Chondrocyte (in vitro differentiated cells): ENCODE measurements at places on chromosomes 11 and 22. TPM values are rescaled to one million over a fixed set of nuclear protein-coding genes. Genes with fewer than 3 reads are reported as not detected.
A peak's percentile ranks its signal among the peaks of the same experiment; 100 is the strongest.

GRCh38 chr22:33083212-33083611 is 25.0 kb upstream of the SYN3 start:
- H3K4me1 ChIP-seq, result no peaks in the 10 kb centered on the region
- peaks cover 2% of the 10 kb centered on the region for H3K27me3 ChIP-seq
- no peaks in the 10 kb centered on the region for H3K36me3 ChIP-seq
- no peak overlapping the region for H3K4me3 ChIP-seq
- H3K27ac ChIP-seq, result no peak overlapping the region

DNA sequence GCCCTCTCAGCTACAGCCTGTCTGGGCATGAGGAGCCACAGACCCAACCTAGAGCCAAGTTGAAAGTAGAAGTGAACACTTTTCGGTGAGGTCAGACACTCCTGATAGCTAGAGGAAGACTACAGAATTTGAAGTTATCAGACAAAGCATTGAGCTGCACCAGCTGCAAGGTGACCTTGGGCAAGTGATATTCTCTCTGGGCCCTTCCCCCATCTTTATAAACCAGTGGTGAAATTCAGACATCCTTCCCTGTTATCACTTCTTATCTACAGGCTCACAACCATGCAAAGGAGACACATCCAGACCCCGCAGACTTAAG is 8.0 kb upstream of the PMM1 start:
- peaks cover 9% of the 10 kb centered on the region for H3K36me3 ChIP-seq
- no peak overlapping the region for H3K4me3 ChIP-seq
- peaks cover 12% of the 10 kb centered on the region for H3K4me1 ChIP-seq
- no peaks in the 10 kb centered on the region for H3K27me3 ChIP-seq
- H3K27ac ChIP-seq, result peak overlapping the region; percentile 86

Gene TMX2
- total RNA-seq, result 58.6 to 77.7 TPM (median 59.5 TPM) in 3 replicates

DNA sequence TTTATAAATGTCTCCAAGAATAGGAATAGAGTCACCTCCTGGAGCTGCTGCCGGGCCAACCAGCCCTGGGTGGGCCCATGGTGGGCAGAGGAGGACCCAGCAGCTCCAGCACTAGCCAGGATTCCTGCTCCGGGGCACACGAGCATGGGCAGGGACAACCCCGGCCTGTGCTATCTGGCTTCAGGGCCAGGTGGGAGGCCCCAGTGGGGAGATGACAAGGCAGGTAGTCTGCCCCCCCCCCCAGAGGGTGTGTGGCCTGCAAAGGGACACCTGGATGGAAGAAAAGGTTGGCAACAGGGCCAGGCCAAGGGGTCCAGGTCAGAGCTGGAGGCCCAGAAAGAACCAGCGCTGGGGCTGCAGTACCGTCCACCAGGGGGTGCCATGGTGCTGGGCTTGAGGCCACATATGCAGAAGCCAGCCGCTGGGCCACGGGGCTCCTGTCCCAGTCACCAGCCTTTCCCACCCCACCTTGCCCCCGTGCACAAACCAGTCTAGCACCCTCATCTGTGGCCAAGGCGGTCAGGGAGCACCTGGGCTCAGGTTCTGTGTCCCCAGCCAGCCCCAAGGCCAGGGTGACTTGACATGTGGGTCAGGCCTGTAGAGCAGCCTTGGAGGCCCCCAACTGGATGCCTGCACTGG is 3.4 kb downstream of the TSPAN32 start:
- peaks cover 13% of the 10 kb centered on the region for H3K4me1 ChIP-seq
- peak; percentile 93 for DNase-seq
- H3K4me3 ChIP-seq, result no peak overlapping the region
- H3K27ac ChIP-seq, result no peak overlapping the region
- H3K27me3 ChIP-seq, result no peaks in the 10 kb centered on the region

DNA sequence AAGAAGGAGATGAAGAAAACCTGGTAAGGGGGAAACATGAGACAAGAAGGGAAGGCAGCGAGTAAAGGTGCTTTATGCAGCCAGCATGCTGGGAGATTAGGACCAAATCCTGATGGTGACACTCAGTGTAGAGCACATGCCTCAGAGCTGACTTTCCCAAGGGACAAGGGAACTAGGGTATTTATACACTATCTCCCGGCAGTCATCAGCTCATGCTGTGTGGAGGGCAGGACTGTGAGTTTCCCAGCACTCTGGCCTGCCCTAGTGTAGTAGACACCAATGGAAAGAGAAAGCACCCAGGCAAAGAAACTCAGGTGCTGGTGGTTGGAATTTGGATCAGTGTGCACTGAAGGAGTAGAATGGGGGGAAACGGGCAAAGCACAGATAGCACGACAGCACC is 128.3 kb upstream of the CSNK2A3 start:
- peak overlapping the region; percentile 65 for H3K27ac ChIP-seq
- H3K27me3 ChIP-seq, result no peaks in the 10 kb centered on the region
- DNase-seq, result no peak
- no peaks in the 10 kb centered on the region for H3K36me3 ChIP-seq
- H3K4me3 ChIP-seq, result no peak overlapping the region

Gene CCDC116
- total RNA-seq, result 0.44 to 0.85 TPM (median 0.47 TPM) in 3 replicates

DNA sequence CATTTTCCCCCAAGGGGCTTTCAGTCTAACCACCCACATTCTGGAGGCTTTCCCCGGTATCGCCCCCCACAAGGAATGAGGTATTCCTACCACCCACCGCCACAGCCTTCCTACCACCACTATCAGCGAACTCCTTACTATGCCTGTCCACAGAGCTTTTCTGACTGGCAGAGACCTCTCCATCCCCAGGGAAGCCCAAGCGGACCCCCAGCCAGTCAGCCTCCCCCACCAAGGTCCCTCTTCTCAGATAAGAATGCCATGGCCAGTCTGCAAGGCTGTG is 14.6 kb upstream of the SLC25A18 start:
- H3K36me3 ChIP-seq, result no peaks in the 10 kb centered on the region
- no peak overlapping the region for H3K27ac ChIP-seq
- no peaks in the 10 kb centered on the region for H3K27me3 ChIP-seq
- peaks cover 3% of the 10 kb centered on the region for H3K4me1 ChIP-seq
